ENCODE measurements at places on chromosomes 6 and 20. TPM values are rescaled to one million over a fixed set of nuclear protein-coding genes. Genes with fewer than 3 reads are reported as not detected.

The SNX14 gene
- 72.9 TPM for total RNA-seq

The DOK5 gene
- total RNA-seq = 0.17 TPM

The EPPIN gene
- total RNA-seq = not detected

The SNAP91 gene
- total RNA-seq = not detected

The FAM184A gene
- 8.6 TPM for total RNA-seq

GRCh38 chr6:32779036-32779435 is 15.7 kb upstream of the HLA-DQB2 start:
- DNase-seq = no peak

- no peak for DNase-seq
These were observed 63.6 kb downstream of the SYTL3 start for GRCh38 chr6:158713469-158713868.

DNA sequence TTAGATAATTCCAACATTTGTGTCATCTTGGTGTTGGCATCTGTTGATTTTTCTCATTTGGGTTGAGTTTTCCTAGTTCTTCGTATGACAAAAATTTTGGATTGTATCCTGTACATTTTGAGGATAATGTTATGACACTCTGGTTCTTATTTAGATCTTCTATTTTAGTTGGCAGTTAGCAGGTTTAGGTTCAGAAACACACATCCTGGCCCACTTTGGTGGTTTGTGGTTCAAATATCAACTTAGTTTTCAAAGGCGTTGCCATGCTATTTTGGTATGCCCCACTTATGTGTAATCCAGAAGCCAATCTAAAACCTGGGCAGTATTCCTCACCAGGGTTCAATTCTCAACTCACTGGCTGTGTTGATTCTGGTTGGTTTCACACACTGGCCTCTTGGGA is 68.2 kb downstream of the NOX3 start:
- no peak for DNase-seq

- DNase-seq = no peak
These were observed 74.0 kb downstream of the PTPRA start for GRCh38 chr20:2946988-2947961.

DNA sequence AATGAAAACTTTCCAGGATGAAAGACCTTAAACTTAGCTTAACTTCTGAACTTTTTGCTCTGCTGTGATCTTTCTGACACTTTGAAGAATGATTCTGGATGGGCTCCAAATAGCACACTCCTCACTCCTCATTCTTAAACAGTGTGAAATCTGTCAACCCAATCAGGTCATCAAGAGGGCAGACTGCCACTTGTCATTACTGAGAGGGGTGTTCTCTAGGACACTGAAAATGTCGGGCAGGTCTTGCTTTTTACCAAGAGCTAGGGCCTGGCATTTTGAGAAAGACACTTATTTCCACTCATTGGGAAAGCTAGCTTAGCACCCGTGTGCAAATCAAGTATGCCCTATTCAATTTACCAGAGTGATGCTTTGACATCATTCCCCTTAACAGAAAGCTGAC is 122.2 kb downstream of the MTFR2 start:
- no peak for DNase-seq

- no peak for DNase-seq
These were observed 33.3 kb downstream of the CPNE5 start for GRCh38 chr6:36805917-36806316.

- DNase-seq = no peak
These were observed 137.9 kb upstream of the EDN1 start for GRCh38 chr6:12152023-12152970.

GRCh38 chr20:57325632-57326356 is 3.8 kb upstream of the SPO11 start:
- no peak for DNase-seq

- DNase-seq = no peak
These were observed 198.7 kb upstream of the STXBP5 start for GRCh38 chr6:147005499-147005898.

DNA sequence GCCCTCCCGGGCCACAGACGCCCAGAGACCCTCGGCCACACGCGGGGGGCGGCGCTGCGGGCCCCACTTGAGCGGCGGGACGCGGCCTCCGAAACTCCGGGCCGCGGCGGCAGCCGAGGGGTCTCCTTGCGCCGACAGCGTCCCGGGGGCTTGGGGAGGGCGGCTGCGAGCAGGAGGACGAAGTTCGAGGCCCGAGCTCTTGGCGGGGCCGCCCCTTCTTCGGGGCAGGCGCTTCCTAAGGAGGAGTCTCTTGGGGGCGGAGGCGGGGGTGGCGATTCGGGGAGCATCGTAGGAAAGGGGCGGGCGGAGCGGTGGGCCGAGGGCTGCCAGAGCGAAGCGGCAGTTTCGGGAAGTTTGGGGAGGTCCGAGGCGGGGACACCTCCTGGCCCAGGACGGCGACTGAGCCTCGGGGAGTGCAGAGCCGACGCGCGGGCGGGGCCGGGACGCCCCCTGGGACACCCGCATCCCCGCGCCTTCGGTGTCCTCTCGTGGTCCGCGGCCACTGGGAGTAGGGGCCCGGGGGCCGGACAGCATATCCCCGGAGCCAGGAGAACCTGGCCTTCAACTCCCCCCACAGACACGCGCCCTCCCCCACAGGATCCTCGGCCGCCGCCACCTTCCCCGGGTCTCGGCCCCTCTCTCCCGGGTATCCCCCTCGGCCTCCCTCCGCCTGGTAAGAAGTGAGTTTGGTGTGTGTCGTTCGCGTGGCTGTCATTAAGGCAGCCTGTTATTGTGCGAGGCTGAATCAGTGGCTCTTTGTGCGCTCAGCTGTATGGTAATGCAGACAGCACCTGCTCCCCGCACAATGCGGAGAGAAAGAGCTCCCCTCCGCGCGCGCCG is 613 bp upstream of the DLL1 start:
- no peak for DNase-seq

- DNase-seq = no peak
These were observed 167.9 kb downstream of the HAO1 start for GRCh38 chr20:7772371-7772770.

GRCh38 chr6:155604991-155605390 is 149.4 kb upstream of the NOX3 start:
- DNase-seq = no peak

All from Calu3 (cell line).